Mucosa of gallbladder (tissue), 1 donor: ENCODE measurements at places on chromosomes 5 and 9. TPM values are rescaled to one million over a fixed set of nuclear protein-coding genes. Genes with fewer than 3 reads are reported as not detected.

DNA sequence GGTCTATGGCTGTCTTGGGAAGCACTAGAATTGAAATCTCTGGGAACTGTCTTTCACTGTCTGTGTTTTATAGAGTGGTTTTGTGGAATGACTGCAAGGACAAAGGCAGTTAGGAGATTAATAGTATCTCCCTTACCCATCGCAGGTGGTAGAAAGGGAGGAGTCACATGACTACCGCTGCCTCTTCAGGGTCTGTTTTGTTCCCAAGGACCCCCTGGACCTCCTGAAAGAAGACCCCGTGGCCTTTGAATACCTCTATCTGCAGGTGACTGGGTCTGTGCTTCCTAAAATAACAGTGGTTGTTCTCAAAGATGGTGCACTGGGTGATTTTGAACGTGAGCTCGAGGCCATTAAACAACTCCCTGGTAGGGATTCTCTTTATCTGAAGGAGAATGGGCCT, 22.8 kb upstream of the TRMT10B start:
- DNase-seq: no peak

- DNase-seq: no peak
Measured at GRCh38 chr9:35470340-35470739, 19.6 kb upstream of the RUSC2 start.

DNA sequence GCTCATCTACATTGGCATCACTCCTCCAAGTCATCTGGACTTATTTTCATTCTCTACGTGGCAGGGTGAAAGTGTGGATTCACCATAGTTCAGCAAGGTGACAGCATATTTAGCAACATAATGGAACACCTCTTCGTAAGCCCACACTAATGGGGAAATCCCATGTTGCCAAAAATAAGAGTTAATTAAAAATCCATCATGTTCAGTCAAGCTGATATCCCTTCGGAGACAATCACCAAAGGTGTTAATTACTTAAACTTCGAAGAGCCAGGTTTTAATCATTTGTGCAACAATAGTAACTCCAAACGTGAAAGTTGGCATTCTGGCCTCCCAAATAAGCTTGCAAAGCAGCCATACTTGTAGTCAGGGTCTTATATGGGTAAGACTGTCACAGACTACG, 242.9 kb downstream of the NSG2 start:
- no peak for DNase-seq

- peak; percentile 23 for DNase-seq
Measured at GRCh38 chr9:70257991-70258691, 637 bp upstream of the SMC5 start.

GRCh38 chr5:56918054-56918453, 8.7 kb downstream of the SETD9 start:
- no peak for DNase-seq

DNA sequence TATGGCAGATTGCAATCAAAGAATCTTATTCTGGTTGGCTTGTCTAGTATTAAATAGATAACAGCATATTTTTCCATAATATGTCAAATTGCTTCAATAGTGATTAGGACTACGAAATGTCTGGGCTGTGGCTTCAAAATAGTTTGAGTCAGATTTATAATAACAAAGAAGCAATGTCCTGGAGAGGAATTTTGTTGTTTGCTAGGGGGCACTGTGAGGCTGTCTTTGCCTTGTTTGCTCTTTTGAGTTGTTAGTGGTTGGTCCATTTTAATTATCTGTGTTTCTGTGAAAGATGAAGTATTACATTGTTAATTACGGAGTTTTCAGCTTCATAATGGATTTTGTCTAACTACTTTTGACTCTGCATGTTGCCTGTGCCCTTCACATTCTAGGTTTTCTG, 713.6 kb downstream of the TLE4 start:
- no peak for DNase-seq

- no peak for DNase-seq
Measured at GRCh38 chr9:69165581-69165980, 8.5 kb upstream of the TJP2 start.

DNA sequence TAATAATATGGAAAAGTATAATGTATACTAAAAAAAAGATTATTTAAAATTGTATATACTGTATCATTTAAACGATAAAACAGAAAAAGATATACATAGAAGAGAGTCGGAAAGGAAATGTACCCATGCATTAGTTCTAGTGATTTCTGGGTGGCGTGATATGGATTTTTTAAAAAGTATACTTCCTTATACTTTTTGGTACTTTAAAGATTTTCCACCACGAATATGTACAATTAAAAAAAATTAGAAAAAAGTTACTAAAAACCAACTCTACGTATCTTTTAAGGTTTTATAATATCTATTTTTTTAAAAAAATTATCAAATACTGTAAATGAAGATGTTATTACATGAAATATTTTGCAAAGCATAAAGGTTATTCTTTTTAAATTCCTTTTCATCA, 12.3 kb downstream of the PHF19 start:
- no peak for DNase-seq

- no peak for DNase-seq
Measured at GRCh38 chr5:72604111-72604797, 97.0 kb upstream of the ZNF366 start.

ARL14EPL gene
- total RNA-seq: not detected

- no peak for DNase-seq
Measured at GRCh38 chr9:127949827-127950512, 12.3 kb upstream of the DPM2 start.

DNA sequence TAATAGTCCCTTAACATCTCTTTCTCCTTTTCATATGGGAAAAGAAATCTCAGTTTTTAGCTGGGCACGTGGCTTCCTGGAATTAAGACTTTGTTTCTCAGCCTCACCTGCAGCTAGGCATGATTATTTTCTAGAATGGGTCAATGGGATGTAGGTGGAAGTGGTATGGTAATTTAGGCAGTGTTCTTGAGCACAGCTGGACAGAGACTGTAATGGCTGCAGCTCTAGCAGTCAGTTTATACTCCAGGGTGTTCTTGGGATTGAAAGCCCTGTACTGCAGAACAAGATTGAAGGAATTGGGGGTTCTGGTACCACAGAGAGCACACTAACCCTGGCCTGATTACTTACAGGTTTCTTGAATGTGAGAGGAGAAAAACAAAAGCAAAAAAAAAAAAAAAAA, 455.9 kb upstream of the ZNF608 start:
- no peak for DNase-seq

PTPA gene
- 126 TPM for total RNA-seq

- no peak for DNase-seq
Measured at GRCh38 chr5:6373081-6373846, 5.1 kb downstream of the MED10 start.

DNA sequence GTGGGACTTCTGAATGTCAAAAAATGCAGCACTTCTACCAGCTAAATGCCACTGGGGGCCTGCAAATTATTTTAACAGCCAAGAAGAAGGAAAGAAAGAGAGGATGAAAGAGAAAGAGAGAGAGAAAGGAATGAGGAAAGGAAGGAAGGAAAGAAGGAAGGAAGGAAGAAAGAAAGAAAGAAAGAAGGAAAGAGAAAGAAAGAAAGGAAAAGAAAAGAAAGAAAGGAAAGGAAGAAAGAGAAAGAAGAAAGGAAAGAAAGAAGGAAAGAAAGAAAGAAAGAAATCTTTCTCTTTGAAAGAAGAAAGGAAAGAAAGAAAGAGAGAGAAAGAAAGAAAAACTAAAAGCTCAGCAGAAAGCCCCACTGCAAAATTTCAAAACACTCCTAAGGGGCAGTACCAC, 69.2 kb upstream of the SV2C start:
- DNase-seq: no peak

DNA sequence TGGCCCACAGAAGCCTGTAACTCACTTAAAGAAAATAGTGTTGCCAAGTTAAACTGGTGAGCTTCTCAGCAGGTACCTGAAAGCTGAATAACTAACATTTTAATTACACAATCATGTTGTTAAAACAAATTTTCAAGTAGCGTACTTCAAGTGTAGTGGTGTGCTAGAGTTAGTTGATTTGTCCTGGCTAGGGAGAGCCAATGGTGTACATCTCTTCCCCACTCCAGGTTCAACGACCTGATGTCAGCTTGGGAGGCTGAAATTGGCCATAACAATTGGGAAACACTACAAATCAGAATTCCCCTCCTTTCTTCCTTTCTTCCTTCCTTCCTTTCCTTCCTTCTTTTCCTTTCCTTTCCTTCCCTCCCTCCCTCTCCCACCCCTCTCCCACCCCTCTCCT, 295.3 kb upstream of the SLC24A2 start:
- DNase-seq: no peak

NMUR2 gene
- 0.09 TPM for total RNA-seq

DNA sequence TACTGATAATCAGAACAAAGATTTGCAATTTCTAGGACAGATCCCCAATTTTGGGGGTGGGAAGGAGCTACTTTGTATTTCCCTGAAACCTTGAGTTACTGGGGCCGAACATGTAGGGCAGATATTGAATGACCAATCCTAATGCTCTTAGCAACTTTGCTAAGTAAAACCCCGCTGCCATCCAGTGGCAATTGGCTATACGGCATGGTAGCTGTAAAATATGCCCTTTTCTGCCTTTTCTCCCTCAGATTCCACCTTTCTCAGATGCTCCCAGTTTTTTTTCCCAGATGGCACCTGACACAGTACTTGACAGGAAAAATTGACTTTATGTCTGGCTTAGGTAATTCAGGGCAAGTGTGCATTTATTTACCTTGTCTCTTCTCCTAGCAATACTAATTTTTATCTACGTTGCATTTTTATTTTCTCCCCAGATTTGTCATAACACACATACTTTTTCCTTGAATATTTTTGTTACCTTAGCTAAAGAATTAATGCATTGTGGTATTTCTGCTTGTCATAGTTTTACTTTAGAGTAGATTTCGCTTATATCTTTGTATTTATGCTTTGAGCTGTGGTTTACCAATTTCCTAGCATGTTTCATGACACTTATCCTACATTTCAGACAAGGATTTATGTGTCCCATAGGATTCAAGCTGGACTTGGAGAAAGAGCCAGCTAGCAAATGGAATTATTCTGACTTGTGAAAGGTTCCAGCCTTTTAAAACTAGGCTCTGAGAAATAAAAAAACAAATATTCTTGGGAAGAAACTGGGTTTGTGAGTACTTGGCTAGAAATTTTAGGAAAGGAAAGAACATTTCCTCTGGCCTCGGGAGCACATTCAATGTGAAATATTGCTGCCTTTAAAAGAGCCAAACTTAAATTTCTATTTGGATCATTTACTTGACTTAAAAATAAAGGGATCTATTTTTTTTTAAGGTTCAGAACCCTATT, 37.4 kb downstream of the PIK3R1 start:
- DNase-seq: peak; percentile 47

PCDHA9 gene
- 0.29 TPM for total RNA-seq

- no peak for DNase-seq
Measured at GRCh38 chr5:114192108-114192507, 169.8 kb upstream of the KCNN2 start.

GRCh38 chr5:10352430-10353240, 860 bp upstream of the MARCHF6 start:
- DNase-seq: no peak

- no peak for DNase-seq
Measured at GRCh38 chr5:155799308-155799707, 527.7 kb upstream of the SGCD start.

DNA sequence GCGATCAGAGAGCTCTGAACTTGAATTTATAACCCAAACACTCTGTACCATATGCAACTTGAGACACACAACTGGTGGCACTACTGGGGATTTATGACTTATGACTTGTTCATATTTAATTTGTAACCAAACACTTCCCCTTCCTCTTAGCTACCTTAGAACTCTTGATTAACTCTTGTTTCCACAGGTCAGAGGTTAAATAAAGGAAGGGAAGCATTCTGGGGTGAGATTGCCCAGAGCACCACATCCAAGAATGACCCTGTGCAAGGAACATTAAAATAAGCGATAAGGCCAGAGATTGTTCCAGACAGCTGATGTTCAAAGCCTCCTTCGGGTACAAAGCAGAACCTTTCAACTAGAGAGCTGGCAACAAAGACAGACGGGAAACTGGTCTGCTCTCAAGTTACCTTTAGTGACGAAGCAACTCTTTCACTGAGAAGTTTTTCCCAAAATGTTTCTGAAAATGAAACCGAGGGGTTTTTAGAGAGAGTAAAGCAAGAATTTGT, 242.6 kb downstream of the DENND1A start:
- no peak for DNase-seq

DNA sequence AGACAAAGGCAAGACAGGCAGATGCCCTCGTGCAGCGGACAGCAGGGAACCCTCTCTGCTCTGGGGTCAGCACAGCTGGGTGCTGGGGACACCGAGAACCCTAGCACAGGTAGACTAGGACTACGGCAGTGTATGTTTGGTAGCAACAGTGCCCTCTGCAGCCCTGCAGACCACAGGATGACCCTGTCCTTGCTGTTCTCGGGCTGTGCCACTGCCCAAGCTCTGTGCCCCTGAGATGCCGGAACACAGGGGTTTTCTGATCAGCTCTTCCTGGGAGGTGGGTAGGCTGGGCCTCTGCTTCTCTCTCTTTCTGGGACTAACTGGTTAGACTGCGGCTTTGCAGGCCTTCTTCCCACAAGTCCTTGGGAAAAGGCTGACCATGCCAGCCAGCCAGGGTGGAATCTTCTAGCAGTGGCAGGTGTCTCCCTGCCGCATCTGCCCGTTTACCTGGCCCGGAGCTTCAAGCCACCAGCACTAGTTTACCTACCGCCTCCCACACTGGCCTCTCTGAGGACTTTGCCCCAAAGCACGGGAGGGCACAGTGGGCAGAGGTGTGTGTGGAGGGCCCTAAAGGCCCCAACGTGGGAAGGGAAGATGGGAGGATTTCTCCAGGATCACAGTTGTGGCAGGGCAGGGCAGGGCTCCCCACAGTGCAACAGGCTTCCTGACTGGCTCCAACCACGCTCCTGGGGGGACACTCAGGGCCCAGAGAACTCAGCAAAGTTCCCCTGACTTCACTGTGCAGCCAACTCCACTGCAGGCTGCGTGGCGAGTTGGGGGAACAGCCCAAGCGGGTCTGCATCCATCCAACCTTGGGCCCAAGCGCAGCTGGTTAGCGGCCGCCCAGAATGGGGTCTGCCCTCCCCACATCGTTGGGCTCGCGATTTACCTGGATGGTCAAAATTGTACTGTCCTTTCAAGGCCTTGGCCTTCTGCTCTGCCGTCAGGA, 1.2 kb downstream of the UCK1 start:
- no peak for DNase-seq

- DNase-seq: no peak
Measured at GRCh38 chr9:104915753-104916152, 12.2 kb downstream of the ABCA1 start.

DNA sequence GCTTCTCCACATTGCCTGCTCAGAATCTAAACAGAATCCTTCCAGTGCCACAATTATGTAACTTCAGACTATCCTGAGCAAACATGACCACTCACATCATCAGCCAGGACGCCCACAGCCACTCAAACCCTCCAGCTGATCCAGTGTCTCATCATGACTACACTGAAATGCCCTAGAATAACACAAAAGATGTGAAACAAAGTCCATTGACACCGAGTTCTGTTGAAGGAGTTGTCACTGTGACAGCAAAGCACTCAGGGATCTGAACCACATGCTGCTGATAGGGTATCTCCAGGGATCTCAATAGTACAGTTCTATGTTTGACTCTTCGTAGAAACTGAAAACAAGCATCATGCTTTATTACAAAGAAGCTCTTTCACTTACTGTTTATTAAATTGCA, 150.2 kb downstream of the GABBR2 start:
- no peak for DNase-seq

ARHGEF28 gene
- 29.9 TPM for total RNA-seq

GRCh38 chr9:72960446-72960845, 7.6 kb upstream of the ALDH1A1 start:
- no peak for DNase-seq

- no peak for DNase-seq
Measured at GRCh38 chr9:127360250-127360649, 36.7 kb upstream of the SLC2A8 start.

HTR4 gene
- 3.8 TPM for total RNA-seq
